ENCODE measurements at places on chromosomes 16 and 17.

DNA sequence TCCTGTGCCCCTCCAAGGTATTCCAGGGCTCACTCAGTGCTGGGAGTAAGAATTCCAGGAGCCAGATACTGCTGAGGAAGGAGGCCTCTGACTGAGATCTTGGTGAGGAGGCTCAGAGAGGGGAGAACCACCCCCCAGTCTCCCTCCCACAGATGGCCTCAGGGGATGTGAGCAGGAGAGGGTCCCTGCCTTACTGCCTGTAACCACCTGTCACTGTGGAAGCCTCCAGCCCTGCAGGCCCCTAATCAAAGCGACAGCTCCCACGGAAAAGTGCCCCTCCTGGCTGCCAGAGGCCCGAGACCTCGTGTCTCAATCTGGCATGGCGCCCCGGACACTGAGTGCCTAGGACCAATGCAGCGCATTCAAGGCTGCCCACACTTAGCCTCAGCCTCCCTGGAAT is 7.7 kb upstream of the C17orf113 start:
- no peak for DNase-seq

- no peak for DNase-seq
These were observed 14.0 kb downstream of the LDHD start for GRCh38 chr16:75102595-75102994.

GRCh38 chr17:73519714-73520368 is 124.4 kb downstream of the SDK2 start:
- no peak for DNase-seq

- no peak for DNase-seq
These were observed 31.4 kb downstream of the ASGR1 start for GRCh38 chr17:7147772-7148171.
